Large intestine (tissue), 12 donors: ENCODE measurements at places on chromosomes 7 and 10. TPM values are rescaled to one million over a fixed set of nuclear protein-coding genes. Genes with fewer than 3 reads are reported as not detected.

Gene MNX1
- 14.5 TPM for polyA plus RNA-seq

Gene NRP1
- 33.4 TPM for polyA plus RNA-seq

Gene LZTS2
- 56.8 TPM for polyA plus RNA-seq

Gene OR13A1
- polyA plus RNA-seq, result 0.06 TPM

Gene CELF2
- polyA plus RNA-seq, result 14.9 TPM

Gene FANK1
- polyA plus RNA-seq, result 5.0 TPM

Gene LIPK
- not detected for polyA plus RNA-seq

Gene NYAP1
- polyA plus RNA-seq, result 3.5 TPM

Gene CYP26C1
- polyA plus RNA-seq, result not detected

Gene SFTPA1
- not detected for polyA plus RNA-seq

Gene METTL27
- 7.6 TPM for polyA plus RNA-seq

Gene CXCL12
- polyA plus RNA-seq, result 46.6 TPM

Gene UBTD1
- 4.1 TPM for polyA plus RNA-seq

Gene LDB3
- 4.0 TPM for polyA plus RNA-seq

Gene ABCB4
- polyA plus RNA-seq, result 1.0 TPM

Gene CDC14C
- polyA plus RNA-seq, result 0.06 TPM

Gene GTF2I
- 195 TPM for polyA plus RNA-seq

Gene OPALIN
- not detected for polyA plus RNA-seq

Gene MYO1G
- polyA plus RNA-seq, result 2.2 TPM

Gene DMTF1
- polyA plus RNA-seq, result 151 TPM

Gene ZNF425
- polyA plus RNA-seq, result 4.3 TPM

Gene CHRM2
- 7.3 TPM for polyA plus RNA-seq

Gene DPP6
- polyA plus RNA-seq, result 7.8 TPM

Gene ANKMY2
- polyA plus RNA-seq, result 34.0 TPM

Gene HYAL4
- not detected for polyA plus RNA-seq

Gene SPDYE1
- 0.72 TPM for polyA plus RNA-seq

Gene RAB19
- polyA plus RNA-seq, result 1.2 TPM

Gene RNF133
- polyA plus RNA-seq, result 0.10 TPM

Gene BTBD16
- 0.79 TPM for polyA plus RNA-seq

Gene HPS1
- polyA plus RNA-seq, result 84.2 TPM

Gene PNLIP
- polyA plus RNA-seq, result 0.12 TPM

Gene HOXA4
- 19.7 TPM for polyA plus RNA-seq

Gene SPOCK2
- polyA plus RNA-seq, result 17.4 TPM

Gene SLC18A3
- 3.5 TPM for polyA plus RNA-seq

Gene FEZF1
- polyA plus RNA-seq, result not detected

Gene NAMPT
- polyA plus RNA-seq, result 111 TPM

Gene UNCX
- not detected for polyA plus RNA-seq

Gene OR2A7
- polyA plus RNA-seq, result 16.7 TPM

Gene NPFFR1
- 0.31 TPM for polyA plus RNA-seq

Gene MUC12
- 3.3 TPM for polyA plus RNA-seq

Gene HACD1
- 18.6 TPM for polyA plus RNA-seq

Gene NKX1-2
- 7.7 TPM for polyA plus RNA-seq
